ENCODE measurements at places on chromosomes 12 and 14. TPM values are rescaled to one million over a fixed set of nuclear protein-coding genes. Genes with fewer than 3 reads are reported as not detected.

DNA sequence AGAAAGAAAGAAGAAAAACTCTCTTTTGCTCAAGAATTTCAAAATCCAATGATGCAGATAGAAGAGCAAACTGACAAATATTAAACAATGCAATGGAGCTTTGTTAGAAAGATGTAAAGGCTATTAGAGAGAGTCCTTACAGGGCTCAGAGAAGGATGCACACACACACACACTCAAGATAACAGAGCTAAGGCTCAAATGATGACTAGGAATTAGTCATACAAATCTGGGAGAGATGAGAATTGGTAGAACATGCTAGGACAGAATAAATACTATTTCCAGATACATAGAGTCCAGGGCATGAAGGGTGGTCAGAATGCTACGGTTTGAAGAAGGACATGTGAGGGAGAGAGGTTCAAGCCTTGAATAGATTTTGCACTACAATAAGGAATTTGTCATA, 650.1 kb upstream of the MDGA2 start:
- no peaks in the 10 kb centered on the region for H3K27me3 ChIP-seq
- DNase-seq, result no peak
- H3K36me3 ChIP-seq, result no peaks in the 10 kb centered on the region
- no peak overlapping the region for H3K27ac ChIP-seq
- H3K4me1 ChIP-seq, result no peaks in the 10 kb centered on the region

Gene IFNG-AS1
- 0.25 TPM for total RNA-seq

Gene CPNE6
- total RNA-seq, result 0.12 TPM

GRCh38 chr12:31371256-31371620, 45.3 kb upstream of the SINHCAF start:
- H3K36me3 ChIP-seq, result no peaks in the 10 kb centered on the region
- no peaks in the 10 kb centered on the region for H3K4me1 ChIP-seq
- no peak for DNase-seq
- H3K4me3 ChIP-seq, result no peak overlapping the region
- H3K27me3 ChIP-seq, result no peaks in the 10 kb centered on the region

DNA sequence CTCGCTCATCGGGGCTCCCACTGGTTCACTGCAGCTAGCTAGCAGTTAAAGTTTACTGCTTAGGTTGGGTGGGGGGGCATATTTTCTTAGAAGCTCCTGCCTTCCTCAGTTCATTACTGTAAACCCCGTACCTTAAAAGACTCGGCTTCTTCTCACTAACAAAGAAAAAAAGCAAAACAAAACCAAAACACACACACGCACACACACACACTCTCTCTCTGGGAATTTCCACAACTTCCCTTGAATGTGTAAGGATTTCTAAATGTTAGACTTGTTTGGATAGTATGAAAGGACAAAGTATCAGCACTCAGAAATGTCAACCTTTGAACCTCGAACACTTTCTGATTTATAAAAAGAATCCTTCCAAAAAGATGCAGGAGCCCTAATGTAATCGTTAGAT, 927 bp downstream of the PTHLH start:
- DNase-seq, result no peak
- H3K27ac ChIP-seq, result no peak overlapping the region
- no peaks in the 10 kb centered on the region for H3K27me3 ChIP-seq
